GM23248 (cell line): ENCODE measurements at places on chromosomes 2 and 18. TPM values are rescaled to one million over a fixed set of nuclear protein-coding genes. Genes with fewer than 3 reads are reported as not detected.
A peak's percentile ranks its signal among the peaks of the same experiment; 100 is the strongest.

Gene CROCC2
- under 0.01 and 2.4 TPM in 2 replicates for total RNA-seq

DNA sequence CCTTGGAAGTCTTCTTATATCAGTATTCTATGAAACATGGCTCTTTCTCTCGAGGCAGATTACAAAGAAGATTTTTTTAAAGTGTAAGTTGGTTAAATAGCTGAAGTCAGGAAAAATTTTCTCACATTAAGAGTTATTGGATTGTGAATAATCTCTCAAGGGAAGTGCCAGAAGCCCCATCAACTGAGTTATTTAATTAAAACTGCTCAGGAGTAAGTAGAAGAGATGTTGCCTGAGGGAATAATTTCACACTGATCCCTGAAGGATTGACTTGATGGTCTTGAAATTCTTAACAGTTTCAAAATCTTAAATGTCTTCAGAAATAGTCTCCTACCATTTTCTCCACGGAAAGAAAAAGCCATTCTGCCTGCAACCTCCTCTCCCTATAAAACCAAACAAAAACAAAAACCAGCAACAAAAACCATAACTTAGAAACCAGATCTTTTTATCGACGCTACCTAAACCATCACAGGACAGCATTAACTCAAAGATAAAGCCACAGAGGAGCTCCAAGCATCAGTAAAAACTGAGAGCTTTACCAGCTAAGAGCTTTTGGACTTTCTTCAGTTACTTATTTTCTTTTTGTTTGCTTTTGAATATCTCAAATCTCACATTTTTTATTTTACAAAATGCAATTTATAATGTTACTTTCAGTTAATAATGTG is 12.9 kb downstream of the CD226 start:
- DNase-seq: no peak

DNA sequence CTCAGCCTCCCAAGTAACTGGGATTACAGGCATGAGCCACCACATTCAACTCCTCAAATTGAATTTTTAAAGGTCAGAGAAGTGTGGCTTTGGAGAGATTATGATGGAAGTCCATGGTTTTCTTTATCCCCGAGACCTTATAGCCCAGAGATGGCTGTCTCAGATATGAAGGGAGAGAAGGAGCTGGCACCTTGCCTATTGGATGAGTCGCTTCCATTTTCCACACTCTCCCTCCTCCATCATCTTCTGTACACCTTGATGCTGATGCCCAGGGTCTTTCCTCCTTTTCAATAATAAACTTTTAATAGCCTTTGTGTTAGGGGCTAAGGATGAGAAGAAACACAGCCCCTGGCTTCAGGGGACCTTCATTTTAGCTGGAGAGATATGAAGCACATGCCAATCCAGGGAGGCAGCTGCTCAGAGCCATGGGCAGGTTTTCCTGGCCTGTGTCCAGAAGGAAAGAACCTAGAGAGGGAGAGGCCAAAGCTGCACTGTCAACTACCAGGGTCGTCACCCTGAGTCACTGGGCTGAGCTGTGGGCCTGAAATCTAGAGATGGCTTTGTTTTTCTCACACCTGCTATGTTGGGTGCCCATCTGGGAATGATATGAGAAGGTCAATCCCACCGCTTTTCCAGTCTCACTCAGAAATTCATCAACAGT is 146.0 kb upstream of the SERTAD2 start:
- DNase-seq: no peak

- peak; percentile 41 for DNase-seq
Observed at GRCh38 chr2:11270891-11271290, 73.5 kb downstream of the ROCK2 start.

Gene SERPINB7
- 12.2 and 18.6 TPM in 2 replicates for total RNA-seq

GRCh38 chr2:215812966-215813365 is 200.4 kb downstream of the MREG start:
- peak; percentile 70 for DNase-seq

Gene SIX3
- not detected in 2 replicates for total RNA-seq
